ENCODE measurements at places on chromosomes 6 and 20. TPM values are rescaled to one million over a fixed set of nuclear protein-coding genes. Genes with fewer than 3 reads are reported as not detected.

DNA sequence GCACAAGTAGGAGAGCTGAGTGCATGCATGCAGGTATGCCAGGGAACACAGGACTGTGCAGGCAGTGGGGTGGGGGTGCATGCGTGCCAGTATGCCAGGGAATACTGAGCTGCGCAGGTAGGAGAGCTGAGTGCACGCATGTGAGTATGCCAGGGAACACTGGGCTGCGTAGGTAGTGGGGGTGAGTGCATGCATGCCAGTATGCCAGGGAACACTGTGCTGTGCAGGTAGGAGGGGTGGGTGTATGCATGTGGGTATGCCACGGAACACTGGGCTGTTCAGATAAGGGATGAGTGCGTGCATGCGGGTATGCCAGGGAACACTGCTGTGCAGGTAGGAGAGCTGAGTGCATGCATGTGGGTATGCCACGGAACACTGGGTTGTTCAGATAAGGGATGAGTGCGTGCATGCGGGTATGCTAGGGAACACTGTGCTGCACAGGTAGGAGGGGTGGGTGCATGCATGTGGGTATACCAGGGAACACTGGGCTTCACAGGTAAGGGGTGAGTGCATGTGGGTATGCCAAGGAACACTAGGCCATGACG lies 77.4 kb downstream of the LRFN2 start:
- DNase-seq = no peak

DNA sequence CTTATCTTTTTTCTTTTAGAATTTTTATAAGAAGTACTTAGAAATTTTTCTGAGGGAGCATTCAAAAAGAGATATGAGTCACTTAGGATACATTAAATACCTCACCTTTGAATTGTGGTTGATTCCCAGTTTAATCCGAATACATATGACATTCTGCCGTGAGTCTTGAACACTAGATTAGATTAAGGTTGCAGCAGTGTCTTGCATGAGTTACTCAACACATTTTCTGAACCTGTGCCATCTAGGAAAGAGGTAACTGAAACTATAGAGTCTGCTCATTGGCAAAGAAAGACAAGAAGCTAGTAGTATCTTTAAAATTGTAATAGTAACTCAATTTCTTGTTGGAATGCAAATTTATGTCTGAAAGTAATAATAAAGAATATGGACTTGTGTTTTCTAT lies 14.9 kb downstream of the PEX3 start:
- DNase-seq = no peak

DNA sequence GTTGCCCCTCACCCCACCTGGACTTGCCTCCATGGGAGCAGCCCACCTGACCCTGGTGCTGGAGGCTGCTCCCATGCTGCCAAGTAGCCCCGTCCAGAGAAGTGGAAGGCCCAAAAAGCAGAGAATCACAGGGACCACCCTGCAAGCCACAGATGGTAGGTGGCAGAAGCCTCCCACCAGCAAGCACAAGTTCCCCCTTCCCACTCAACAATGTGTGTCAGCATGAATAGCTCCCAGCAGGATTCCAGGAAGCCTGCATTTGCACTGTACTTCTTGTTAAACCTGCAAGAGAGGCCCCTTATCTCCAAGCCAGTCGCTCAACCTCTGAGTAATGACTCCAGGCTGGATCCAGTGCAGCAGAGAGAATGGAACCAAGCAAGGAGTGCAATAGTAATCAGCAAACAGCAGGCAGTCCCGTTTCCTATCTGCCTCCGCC lies 180.8 kb upstream of the CST7 start:
- no peak for DNase-seq

DNA sequence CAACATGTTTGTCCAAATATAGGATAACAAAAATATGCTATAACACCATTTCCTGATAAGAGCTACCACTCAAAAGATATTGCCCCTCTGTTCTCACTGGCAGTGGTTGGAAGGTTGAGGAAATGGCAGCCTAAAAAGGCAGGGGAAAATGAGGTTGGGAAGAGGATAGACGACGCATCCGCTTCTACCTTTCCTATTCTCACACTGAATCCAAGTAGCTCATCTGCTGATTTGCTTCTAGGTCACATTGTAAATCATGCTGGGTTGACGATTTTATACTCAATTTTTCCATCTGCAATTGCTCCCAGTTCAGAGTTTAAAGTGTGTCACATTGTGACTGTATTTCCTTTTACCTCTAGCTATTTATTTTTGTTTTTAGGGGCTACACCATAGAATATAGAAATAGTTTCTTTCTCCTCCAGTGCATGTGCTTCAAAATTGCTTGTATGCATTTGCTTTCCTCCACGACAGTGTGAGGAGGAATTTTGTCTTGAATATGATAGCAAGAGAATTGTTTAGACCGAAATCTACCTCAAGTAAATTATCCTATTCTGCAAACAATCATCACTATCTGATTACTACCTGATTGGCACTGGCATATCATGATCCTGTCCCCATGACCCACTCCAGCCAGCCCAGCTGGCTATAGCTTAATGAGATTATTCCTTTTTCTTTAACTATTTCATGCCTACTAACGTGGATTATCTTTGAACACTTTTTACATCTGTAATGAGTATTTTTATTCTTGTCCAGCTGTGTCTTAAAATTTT lies 179.6 kb upstream of the RAB32 start:
- DNase-seq = no peak

The FAXC gene
- polyA plus RNA-seq = 1.2 TPM

The MATN4 gene
- polyA plus RNA-seq = 0.67 TPM

The NKAIN4 gene
- polyA plus RNA-seq = 25.8 TPM

The SLC22A2 gene
- not detected for polyA plus RNA-seq

All from muscle of arm (tissue), 14 donors.